ENCODE measurements at places on chromosomes 2 and 18.

DNA sequence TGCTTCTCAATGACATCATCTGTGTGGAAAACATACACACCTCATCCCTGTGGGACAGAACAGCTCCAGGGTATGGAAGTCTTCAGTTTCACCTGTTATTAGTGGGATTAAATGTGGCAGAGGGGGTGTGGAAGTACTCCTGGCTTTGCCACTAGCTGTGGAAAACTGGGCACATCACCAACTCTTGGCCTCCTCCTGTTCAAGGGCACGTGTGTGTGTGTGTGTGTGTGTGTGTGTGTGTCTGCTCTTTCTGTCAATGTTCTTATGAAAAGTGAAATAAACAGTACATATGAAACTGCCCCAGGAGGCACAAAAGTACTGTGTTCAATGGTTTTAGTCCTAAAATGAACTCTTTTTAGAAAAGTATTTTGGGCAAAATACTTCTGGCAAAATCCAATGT is 65.9 kb downstream of the MTHFD2 start:
- DNase-seq, result no peak

- DNase-seq, result no peak
Observed at GRCh38 chr18:3871687-3872086, 421.7 kb downstream of the TGIF1 start.

DNA sequence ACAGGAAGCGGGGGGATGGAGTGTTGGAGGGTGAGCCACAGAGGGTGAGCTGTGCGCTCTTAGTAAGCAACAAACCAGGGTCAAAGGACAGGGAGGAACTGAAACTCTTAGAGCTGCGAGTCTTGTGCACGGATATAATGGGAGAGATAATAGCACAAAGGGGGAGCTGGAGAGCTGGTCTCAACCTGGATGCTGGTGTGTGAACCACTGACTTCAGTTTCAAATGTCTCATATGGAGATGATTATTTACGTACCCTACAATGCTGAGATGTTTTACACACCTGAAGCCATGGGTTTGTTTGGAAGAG is 35.9 kb downstream of the PTGR3 start:
- no peak for DNase-seq

GRCh38 chr2:18078216-18078615 is 199.7 kb downstream of the KCNS3 start:
- DNase-seq, result no peak

GRCh38 chr2:45898819-45899218 is 247.3 kb downstream of the PRKCE start:
- no peak for DNase-seq

- no peak for DNase-seq
Observed at GRCh38 chr2:189293164-189293563, 113.6 kb upstream of the COL5A2 start.

- DNase-seq, result no peak
Observed at GRCh38 chr2:220930271-220931076, 641.6 kb downstream of the EPHA4 start.

GRCh38 chr2:153105829-153106578 is 372.6 kb downstream of the RPRM start:
- no peak for DNase-seq

DNA sequence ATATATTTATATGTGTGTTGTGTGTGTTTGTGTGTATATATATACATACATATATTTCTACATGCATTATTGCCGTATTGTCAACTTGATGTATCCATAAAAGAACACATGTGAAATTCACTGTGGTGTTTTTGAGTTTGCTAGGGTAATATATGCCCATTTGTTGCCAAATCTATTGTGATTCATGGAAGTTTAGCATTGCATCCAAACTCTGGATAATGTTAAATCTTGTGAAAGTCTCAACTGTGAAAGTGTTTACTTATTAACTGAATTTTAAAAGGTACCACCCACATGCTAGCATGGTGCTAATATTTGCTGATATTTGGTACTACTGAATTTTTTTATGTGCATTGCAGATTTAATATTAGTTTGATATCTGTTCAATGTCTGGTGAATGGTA is 96.6 kb upstream of the SLC8A1 start:
- DNase-seq, result no peak

- DNase-seq, result no peak
Observed at GRCh38 chr18:63953811-63954210, 4.7 kb downstream of the HMSD start.

DNA sequence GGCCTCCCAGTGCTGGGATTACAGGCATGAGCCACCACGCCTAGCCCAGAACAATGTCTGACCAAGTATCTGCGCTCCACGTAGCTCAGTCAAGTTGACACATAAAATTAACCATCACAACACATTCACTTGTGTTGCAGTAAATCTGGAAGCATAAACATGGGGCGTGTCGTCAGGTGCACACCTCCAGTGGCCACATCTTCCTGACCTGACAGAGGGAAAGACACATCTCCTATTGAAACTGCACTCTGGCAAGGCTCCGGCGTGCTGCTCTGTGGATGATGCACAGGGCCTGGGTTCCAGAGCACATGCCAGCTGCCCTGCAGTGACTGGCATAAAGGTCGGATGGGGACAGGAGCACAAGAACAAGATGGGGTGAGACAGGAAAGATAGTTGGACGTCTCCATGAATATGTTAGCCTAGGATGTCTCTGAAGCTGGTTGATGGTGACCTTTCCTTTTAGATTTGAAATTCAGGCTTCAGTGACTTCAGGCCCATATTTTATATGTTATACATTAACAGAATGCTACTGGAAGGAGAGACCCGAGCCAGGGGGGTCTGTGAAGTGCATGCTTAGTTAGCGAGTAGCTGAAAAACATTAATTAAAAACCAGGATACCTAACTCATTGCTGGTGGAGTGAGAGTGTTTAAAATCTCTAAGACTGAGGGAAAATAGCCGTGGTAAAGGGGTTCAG is 10.9 kb downstream of the IMPA2 start:
- no peak for DNase-seq

- no peak for DNase-seq
Observed at GRCh38 chr2:126729896-126730295, 73.9 kb downstream of the GYPC start.

- no peak for DNase-seq
Observed at GRCh38 chr2:86603905-86604304, 19.8 kb downstream of the RNF103 start.

DNA sequence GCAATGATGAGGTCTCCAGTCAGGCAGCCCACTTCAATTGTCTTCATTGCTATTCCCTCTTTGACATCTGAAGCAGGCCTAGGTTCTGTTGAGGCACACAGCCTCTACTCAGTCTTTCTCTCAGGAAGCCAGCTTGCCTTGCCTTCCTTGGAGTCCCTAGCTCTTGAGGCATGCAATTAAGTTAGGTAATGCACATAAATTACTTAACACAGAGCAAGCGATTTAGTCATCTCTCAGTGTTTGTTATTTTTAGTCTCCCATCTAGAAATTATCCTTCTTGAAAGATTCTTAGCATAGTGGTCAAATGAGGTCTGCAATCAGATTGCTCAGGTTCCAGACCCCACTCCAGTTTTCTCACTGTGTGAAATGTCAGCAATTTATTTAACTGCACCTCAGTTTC is 32.0 kb downstream of the SULT1C4 start:
- no peak for DNase-seq

GRCh38 chr2:135451966-135452365 is 79.1 kb downstream of the ZRANB3 start:
- no peak for DNase-seq

DNA sequence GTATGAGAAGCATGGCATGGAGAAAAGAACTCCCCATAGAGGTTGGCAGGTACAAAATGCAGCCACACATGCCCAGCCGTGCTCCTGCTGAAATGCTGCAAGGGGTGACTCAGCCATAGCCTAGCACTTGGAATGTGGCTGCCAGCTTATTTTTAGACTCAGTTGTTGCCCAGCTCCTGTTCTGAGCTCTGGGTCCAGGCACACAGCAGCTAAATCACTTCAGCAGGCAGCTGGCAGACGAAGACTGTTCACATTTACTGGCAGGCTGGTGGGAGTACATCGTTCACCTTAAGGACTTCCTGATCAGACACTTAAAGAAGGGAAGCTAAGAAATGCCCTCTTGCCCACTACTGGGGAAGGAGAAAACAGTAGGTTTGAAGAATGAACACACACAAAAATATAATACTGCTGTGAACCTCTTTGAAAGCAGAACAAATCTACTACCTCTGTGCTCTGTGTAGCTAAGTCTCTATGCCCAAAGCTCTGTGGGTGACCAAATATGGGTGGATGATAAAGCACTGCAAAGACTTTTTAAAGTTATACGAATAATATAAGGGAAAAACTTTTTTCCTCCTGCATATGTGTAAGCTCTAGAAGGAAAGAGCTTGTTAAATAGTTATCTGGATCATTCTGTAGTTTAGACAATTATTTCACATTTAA is 146.1 kb downstream of the LNPK start:
- DNase-seq, result no peak

DNA sequence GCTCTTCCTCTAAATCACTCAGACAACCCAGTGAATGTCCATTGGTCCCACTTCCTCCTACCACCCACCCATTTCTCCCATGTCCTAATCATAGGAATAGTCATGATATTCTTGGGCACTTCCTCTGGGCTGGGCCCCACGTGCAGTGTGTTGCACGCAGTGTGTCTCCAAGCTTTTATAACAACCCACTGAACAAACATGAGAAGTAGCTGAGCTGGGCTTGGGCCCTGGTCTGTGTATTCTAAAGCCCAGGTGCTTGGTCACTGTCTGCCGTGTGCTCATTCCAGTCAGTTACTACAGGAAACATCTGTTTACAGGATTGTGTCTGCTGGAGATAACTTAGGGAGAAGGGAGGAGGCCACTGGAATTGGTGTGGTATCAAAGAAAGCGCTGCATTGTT is 64.2 kb upstream of the THOC1 start:
- DNase-seq, result no peak

DNA sequence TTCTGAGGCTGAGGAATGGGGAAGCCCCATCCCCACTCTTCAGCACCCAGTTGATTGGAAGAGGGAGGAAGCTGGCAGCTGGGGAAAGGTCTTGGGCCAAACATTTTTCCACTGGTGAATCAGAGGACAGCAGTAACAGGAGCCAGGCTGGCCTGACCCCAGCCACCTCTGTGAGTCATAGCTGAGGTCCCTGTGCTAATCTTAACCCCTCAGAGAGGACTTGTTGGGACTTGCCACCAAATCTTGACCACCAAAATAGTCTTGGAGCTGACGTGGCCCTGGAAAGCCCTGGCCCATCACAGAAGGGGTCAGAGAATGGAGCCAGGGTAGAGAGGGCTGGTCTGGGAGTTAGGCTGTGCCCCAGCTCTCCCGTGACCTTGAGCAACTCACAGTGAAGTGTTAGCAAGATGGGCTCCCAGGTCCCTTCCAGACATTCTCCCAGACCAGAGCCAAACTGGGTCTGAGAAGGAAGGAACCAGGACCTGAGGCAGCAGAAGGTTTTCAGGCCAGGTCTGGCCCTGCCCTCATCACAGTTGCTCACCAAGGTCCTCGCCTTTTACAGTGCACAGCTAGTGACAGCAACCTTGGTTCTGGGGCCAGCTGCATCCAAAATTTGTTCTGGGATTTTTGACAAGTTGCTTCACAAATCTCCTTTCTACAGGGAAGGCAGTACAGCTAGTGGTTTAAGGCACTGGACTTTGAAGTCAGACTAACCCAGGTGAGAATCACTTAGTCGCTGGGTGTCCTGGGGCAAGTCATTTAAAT is 266.6 kb downstream of the CYP26B1 start:
- DNase-seq, result no peak

- DNase-seq, result no peak
Observed at GRCh38 chr2:39215545-39215944, 28.2 kb downstream of the CDKL4 start.

- DNase-seq, result no peak
Observed at GRCh38 chr18:41870817-41871216, 84.2 kb upstream of the PIK3C3 start.

DNA sequence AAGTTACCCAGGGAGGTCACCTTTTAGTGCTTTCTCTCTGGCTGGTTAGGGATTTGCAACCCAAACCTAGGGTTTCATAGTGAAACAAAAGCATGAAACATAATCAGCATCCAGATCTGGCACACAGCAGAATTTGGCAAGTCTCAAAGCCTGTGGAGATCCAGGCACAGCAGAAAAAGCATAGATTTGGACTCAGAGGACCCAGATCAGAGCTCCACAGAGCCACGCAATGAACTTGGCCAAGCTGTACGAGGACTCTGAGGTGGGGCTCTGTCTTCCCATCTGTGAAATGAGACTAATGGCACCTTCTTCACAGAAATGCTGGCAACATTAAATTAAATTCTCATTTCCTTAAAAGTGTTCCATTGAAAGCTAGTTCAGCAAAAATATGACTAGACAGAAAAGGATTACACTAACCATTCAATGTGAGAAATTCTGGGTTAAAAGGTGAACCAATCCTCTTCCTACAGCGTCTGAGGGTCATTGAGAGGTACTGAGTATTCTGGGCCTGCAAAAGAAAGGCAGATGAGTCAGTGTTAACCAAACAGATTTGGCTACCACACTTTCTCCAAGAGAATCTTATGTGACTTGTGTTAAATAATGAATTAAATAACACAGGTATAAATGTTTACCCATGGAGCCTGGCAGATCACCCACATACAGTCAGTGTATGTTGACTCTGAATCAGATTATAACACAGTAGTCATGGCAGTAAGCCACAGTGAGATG is 266.3 kb downstream of the MREG start:
- no peak for DNase-seq

DNA sequence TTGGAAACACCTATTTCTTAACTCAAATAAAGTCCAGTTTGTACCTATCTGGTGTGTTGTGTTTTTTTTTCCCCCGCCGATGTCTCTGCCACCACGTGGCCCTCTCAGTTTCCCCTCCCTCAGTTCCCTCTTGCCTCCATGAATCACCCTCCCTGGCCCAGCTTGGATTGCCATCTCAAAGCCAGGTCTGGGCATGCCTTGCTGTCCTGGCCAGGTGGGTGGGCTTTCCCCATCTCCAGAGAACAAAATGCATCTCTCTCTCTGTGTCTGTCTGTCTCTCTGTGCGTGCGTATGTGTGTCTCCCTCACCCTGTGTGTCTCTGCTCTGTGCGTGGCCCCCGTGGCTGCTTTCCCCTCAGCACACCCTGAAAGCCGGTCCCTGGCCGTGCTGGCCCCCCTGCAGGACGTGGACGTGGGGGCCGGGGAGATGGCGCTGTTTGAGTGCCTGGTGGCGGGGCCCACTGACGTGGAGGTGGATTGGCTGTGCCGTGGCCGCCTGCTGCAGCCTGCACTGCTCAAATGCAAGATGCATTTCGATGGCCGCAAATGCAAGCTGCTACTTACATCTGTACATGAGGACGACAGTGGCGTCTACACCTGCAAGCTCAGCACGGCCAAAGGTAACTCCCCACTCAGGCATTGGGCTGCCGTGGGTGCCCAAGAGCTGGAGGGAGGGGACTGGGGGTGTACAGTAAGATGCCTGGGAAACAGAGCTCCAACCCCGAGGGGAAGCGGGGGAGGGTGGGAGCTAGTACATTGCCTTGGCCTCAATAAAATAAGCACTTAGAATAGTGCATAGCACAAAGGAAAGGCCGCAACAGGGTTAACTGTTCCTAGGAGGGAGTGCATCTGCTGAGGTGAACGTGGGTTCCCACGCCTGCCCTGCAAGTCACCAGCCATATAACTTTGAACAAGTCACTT is 31.6 kb upstream of the GMPPA start:
- no peak for DNase-seq

GRCh38 chr2:238864207-238865014 is 16.5 kb downstream of the TWIST2 start:
- DNase-seq, result no peak

GRCh38 chr2:85744741-85745601 is 8.8 kb upstream of the ATOH8 start:
- DNase-seq, result no peak

GRCh38 chr2:175947073-175947472 is 55.0 kb downstream of the LNPK start:
- DNase-seq, result no peak

GRCh38 chr2:62292190-62292589 is 96.3 kb downstream of the B3GNT2 start:
- no peak for DNase-seq

GRCh38 chr18:55307505-55307904 is 280.5 kb downstream of the TCF4 start:
- DNase-seq, result no peak

All from naive thymus-derived CD8-positive, alpha-beta T cell (primary cell).